ENCODE measurements at places on chromosomes 2 and 18.
A peak's percentile ranks its signal among the peaks of the same experiment; 100 is the strongest.

GRCh38 chr2:205701509-205701908 lies 19.2 kb downstream of the NRP2 start:
- no peak for DNase-seq

- no peak for DNase-seq
Observed at GRCh38 chr2:216991563-216991962, 131.7 kb upstream of the TNP1 start.

DNA sequence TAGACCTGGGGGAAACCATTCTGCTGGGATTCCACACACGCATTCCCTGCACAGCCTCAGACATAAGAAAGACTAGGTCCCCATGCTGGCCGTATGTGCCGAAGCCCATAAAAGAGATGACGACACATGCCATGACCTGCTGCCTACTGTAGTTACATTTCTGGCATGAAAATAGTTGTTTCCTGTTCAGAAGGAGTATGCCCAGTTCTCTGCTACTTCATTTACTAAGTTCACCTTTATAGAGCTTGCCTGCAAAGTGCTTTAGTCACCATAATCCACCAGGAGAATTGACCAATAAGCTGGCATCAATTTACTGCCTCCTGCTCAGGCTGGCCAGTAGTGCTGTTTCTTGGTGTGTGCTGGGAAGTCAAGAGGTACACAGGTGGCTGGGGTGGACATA lies 150.2 kb upstream of the ALPP start:
- no peak for DNase-seq

DNA sequence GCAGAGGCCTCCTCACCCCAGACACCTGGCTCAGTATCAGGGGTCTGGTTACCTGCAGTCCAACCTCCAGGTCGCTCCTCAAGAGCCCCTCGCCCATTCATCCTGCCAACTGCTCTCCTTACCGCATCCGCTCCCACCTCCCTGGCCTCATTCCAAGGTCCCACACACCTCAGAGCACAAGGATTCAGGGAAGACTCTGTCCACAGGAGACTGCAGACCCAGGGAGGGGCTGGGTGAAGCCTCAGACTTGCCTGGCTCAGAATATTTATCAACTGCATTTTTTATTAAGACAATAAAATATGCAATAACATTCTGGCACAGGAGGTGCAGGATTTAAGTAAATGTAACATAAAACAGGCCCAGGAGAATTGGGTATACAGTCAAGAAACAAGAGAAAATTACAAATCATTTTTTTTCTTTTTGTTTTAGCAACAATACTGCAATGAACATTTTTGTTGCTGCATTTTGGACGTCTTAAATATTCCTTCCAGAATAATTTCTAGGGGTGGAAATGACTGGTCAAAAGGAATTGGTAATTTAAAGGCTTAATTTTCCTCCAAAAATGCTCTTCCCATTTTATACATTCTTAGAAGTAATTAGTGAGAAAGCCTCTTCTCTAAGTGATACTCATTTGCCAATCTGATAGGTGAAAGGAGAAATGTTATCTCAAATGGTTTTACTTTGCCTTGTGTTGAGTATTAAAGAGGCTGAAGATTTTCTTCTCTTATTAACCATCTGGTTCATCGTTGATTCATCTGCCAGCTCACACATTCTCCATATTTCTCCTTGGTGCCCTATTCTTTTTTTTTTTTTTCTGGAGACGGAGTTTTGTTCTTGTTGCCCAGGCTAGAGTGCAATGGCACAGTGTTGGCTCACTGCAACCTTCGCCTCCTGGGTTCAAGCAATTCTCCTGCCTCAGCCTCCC lies 42.5 kb downstream of the TEX44 start:
- no peak for DNase-seq

DNA sequence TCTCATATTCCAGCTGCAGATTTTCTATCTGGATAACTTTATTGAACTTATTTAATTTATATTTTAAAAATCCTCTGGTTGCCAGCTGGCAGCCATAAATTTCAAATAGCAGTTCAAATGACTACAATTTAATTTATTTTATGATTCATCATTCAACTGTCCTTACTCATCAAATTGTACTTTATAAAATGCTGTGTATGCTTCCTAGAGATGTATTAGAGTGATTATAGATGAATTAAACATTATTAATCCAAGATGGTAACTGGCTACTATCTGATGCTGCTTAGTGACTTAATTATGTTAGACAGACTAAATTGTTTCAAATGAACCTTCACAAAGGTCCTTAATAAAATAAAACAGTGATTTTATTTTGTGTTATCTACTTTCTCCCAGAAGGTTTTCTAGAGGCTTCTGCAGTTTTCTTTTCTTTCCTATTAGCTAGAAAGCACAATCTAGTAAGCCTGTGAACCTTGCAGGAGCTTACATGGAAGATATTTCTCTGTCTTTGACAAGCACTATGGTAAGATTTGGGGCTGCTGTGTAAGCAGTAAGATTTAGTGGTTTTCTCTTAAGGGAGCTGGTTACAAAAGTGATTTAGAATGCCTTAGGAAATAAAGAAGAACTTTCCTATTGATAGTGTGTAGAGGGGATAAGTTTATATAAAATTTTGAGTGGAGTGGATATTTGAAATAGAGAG lies 322.3 kb downstream of the FSIP2 start:
- no peak for DNase-seq

DNA sequence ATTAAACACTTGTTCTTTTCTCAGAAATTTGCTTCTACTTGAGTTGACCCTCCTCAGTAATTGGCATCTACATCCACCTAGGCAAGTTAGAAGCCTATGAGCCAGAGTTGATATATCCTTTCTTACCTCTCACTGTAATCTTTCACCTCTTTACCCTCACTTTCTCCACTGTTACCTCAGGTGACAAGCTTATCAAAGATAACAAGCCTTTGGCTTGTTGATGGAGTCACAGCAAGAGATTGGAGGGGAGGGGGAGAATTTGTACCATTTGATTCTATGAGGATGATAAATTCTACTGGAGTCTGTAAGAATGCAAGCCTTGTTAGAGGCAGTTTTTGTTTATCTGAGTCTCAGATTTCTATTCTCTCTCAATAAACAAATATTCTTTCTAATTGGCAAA lies 171.0 kb upstream of the CAVIN2 start:
- no peak for DNase-seq

DNA sequence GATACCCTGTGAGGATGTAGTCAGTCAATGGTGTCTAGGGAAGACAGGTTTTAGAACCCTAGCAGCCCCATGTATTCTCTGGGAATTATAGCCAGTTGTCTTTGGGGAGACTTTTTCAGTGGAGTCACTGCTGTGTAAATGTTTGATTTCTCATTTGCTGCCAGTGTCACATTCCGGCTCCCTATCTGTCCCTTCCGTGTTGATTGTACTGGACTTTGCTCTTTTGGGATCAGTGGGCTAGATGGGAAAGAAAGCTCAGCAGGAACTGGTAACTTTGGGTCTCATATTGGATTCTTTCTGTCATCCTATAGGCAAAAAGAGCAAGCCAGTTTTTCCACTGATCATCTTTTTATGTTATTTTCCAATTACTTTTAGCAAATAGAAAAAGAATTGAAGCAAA lies 70.1 kb downstream of the GTF3C3 start:
- no peak for DNase-seq

GRCh38 chr2:45261746-45262145 lies 252.5 kb upstream of the SIX2 start:
- DNase-seq: no peak

- no peak for DNase-seq
Observed at GRCh38 chr2:27993402-27993787, 102.9 kb downstream of the BABAM2 start.

DNA sequence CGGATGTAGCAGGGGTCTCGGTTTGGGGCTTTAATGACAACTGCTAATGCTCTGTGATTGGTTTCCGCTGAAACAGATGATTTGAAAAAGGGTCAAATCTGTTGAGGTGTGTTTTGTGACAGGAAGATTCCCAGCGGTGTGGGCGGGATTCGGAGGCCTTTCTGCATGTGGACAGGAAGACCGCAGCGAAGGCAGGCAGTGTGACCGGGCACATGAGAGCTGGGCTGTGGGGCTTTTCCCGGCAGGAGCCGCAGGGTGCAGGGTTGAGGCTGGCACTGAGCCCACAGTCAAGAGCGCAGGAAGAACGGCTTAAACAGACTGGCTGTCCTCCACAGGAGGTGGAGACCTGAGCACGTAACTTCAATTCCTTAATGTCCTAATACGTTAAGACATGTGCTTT lies 180.0 kb upstream of the TPO start:
- DNase-seq: no peak

GRCh38 chr2:61134141-61134540 lies 27.8 kb upstream of the C2orf74 start:
- no peak for DNase-seq

DNA sequence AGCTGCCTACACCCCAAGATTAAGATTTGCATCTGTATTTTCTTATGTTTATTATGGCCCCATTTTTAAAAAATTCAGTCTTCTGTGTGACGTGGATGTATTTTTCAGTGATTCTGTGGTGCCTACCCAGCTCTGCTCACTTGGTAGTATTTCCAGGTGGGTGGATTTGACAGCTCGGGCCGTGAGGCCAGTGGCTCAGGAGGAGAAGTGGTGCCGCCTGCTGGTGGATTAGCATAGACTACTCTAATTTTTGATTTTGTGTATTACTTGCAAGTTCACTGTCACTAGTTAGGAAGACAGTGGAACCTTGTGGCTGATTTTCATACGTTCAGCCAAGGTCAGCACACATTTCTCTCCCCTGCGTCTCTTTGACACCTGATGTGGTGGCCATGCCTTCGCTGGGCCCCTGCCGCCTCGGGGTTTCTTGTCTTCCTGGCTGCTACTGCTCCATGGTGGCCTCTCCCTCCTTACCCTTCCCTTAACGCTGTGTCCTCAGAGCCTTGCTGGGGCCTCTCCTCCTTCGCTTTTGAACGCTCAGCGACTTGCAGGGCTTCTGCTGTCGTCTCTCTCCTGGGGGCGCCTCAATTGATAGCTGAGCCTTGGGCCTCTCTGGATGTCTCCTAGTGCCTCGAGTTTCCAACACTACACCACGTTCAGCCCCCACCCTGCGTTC lies 89.4 kb downstream of the DGKD start:
- DNase-seq: peak; percentile 77

DNA sequence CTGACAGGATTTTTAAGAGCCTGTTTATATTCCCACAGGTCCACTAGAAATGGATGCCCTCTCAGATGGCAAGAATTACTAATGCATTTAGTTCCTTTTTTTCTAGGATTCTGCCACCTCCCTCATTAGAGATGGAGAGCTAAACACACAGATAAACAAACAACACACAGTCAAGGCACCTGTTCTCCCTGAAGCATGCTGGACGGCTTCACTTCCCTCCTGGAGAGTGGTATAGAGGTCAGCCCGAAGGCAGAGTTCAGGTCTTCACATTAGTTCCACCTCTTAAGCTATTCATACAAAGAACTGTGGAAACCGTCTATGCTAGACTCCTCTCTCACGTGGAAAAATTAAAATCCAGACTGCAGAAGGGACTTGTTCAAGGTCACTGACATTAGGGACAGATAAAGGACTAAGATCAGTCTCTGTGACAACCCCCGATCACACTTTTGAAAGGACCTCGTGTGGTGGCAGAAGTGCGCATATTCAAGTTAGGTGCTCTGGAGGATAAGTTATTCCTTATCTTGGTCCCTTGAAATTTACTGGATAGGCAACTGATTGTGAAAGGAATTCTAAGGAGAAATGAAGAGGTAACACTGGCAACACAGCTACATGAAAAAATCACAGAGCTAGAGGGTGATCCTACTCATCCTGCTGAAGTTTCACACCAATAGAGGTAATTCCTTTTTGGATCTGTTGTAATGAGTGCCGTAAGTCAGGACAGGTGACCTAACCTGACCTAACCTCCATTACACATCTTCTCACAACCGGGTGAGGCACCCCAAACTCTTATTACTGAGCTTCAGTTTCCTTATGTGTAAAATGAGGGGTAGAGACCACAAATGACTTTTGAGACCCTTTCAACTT lies 75.1 kb downstream of the SPRED2 start:
- no peak for DNase-seq
